CD8-positive, alpha-beta memory T cell (primary cell): ENCODE measurements at places on chromosomes 2 and 18. TPM values are rescaled to one million over a fixed set of nuclear protein-coding genes. Genes with fewer than 3 reads are reported as not detected.

EVX2 gene
- polyA plus RNA-seq: not detected

PIEZO2 gene
- polyA plus RNA-seq: not detected

GAREM2 gene
- polyA plus RNA-seq: 3.1 TPM

SIX3 gene
- not detected for polyA plus RNA-seq

TSGA10 gene
- polyA plus RNA-seq: 16.8 TPM

CHST9 gene
- polyA plus RNA-seq: not detected

IL36A gene
- polyA plus RNA-seq: not detected

CHRNG gene
- polyA plus RNA-seq: not detected

PFN4 gene
- not detected for polyA plus RNA-seq

DSC3 gene
- polyA plus RNA-seq: not detected

EGR4 gene
- not detected for polyA plus RNA-seq

GPR39 gene
- polyA plus RNA-seq: not detected

B3GNT2 gene
- 62.1 TPM for polyA plus RNA-seq
